ENCODE measurements at places on chromosomes 2 and 18. TPM values are rescaled to one million over a fixed set of nuclear protein-coding genes. Genes with fewer than 3 reads are reported as not detected.

DNA sequence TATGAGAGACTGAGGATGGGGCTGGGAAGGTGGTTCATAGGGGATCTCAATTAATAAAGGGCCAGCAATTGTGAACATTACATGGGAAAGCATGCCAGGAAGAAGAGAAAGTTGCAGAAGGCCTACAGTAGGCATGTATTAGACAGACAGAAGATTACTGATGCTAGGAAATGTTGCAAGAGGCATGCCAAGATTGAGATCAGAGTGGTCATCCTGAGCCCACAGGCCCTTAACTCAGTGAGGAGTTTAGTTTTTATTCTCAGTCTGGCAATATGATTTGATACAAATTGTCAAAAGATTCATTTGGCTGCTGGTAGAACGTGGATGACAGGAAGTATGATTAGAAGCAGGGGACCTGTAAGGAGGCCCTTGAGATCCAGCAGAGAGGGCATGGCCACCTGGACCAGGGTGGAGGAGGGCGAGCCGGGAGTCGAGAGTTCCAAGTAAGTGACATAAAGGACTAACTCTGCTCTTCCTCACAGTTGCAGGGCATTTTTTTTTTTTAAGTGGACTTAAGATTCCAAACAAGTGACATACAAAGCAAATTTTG is 54.9 kb downstream of the EPHA4 start:
- no peak for DNase-seq
- peaks cover 7% of the 10 kb centered on the region for H3K4me1 ChIP-seq
- H3K27me3 ChIP-seq = no peaks in the 10 kb centered on the region
- no peak overlapping the region for H3K4me3 ChIP-seq

DNA sequence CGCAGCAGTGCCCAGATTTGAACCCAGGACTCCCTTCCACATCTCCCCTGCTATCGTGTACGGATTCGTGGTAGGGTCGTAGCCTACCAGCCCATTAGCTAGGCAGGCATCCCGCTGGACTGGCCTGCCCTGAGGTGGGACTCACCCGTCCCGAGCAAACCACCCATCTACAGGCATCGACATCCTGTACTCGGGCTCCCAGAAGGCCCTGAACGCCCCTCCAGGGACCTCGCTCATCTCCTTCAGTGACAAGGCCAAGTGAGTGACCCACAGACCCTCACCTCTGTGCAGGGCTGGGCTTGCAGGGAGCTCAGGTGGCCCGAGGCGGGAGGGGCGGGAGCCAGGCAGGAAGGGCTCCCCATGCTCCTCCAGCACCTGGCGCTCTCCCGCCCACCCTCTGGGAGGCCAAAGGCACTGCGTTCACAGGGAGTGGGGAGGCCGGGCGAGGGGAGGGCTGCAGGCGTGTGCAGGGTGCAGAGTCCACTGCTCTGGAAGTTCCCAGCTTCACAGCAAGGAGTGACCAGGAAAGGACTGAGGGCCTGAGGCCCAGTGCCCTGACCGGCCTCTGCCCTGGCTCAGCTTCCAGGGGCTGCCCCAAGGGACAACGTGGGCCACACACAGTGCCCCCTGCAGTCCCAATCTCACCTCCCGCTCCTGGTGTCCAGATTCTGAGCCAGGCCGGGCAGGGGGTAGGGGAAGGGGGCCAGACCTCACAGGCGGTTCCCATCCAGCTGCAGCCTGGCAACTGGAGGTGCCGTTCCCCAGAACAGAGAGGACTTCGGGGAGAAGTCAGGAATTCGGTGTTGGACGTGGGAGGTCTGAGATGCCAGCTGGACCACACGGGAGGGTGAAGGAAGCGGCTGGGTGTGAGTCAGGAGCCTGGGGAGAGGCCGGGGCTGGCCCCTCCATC is 5.4 kb downstream of the AGXT start:
- no peak overlapping the region for H3K4me3 ChIP-seq
- H3K4me1 ChIP-seq = no peaks in the 10 kb centered on the region
- H3K27me3 ChIP-seq = no peaks in the 10 kb centered on the region
- no peaks in the 10 kb centered on the region for H3K36me3 ChIP-seq
- DNase-seq = peak; percentile 30

DNA sequence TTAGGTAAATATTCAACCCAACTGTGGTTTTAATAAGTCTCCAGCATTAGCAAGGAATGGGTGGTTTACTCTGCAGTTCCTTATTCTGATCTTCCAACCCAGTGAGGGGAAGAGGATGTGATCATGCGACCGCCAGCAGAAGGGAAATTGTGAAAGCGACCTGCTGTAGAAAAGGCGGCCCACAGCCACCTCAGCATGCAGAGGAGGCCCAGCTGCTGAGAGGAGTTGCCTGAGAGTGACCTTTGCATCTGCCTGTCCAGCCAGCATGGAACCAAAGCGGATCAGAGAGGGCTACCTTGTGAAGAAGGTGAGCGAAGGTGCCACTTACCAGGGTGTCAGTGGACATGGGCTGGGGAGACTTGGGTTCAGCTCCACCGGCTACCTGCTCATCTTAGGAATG is at the start of gene PLEK:
Gene PLEK, plus strand, starts transcription at position 196 of the 400 bp plus-strand sequence. Its CDS starts 70 bp downstream, at position 266.
- no peaks in the 10 kb centered on the region for H3K4me1 ChIP-seq
- no peak within 1 kb of the TSS for H3K27ac ChIP-seq
- no peak within 1 kb of the TSS for H3K4me3 ChIP-seq
- H3K36me3 ChIP-seq = no peaks in the 10 kb centered on the region
- DNase-seq = peak; percentile 83
- no peaks in the 10 kb centered on the region for H3K27me3 ChIP-seq

Gene GAL3ST2
- not detected for total RNA-seq

Gene RND3
- 67.0 TPM for total RNA-seq

Gene TPO
- 6.6 TPM for total RNA-seq
